ENCODE measurements at places on chromosomes 5 and 9.
A peak's percentile ranks its signal among the peaks of the same experiment; 100 is the strongest.

DNA sequence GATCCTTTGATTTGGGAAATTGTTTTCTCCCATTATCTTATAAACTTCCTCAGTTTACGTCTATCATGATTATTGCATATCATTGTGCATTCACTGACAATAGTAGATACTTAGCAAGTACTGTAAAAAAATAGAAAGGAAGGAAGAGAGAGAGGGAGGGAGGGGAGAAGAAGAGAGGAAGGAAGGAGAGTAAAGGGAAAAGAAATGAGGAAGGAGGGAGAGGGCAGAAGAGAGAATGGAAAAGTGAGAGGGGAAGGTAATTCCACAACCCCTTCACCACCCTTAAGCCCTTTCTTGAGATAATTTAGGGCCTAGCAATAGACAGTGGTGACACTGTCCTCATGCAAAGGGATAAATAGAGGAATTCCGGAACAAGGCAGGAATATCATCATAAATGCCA lies 64.4 kb downstream of the NFIB start:
- DNase-seq: no peak

DNA sequence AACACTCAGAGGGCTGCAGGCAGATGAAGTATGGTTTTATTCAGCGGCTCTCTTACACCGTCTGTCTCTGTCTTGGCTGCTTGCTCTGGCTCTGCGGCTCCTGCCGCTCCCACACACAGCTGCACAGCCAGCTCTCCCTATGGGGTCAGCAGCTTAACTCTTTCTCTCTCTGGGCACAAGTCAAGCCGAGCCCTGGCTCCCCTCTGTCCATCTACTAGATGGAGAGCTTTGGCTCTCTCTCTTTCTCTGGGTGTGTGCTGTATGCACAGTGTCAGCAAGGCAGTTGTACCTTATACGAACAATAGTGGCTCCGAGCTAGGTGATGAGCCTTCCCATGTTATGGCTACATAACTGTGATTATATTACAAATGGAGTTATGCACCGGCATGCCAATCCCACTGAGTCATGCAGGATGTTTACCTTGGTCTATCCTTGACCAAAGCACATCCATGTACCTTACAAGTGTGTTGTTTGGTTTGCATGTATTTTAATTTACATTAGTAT lies 19.3 kb upstream of the PPP2CA start:
- peak; percentile 73 for DNase-seq

GRCh38 chr9:114888607-114889006 lies 41.8 kb downstream of the TNFSF8 start:
- DNase-seq: no peak

DNA sequence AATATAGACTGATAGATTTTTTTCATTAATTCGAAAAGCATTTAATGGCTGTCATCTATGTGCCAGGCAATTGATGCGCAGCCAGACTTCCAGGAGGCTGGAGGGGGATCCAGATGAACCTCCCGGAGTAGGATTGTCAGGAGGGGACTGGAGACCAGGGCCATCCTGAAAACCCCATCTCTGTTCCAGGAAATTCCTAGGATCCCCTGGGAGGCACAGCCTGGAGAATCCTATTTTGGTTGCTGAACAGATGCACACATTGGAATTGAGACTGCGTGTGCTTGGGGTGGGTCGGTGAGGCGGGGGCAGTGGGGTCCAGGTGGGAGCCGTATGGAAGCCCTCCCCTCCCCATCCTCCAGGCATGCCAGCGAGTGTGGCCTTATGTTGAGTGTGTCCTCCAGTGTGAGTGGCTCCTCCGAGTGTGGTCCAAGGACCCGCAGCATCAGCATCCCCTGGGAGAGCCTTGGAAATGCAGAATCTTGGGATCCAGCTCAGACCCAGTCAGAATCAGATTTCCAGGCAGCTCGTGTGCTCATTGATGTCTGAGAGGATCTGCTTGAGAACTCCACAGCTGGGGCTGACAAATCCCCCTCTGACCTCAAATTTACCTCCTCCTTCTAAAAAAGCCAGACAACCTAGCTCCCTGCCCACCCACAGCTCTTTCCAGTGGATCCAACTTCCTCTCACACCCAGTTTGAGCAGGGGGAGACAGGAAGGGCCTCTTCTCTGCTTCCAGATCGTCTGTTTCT lies 38.7 kb downstream of the ROPN1L start:
- no peak for DNase-seq

- peak; percentile 35 for DNase-seq
Observed at GRCh38 chr5:155085282-155085989, 71.9 kb downstream of the KIF4B start.

- DNase-seq: no peak
Observed at GRCh38 chr5:42569953-42570548, 146.8 kb downstream of the GHR start.

DNA sequence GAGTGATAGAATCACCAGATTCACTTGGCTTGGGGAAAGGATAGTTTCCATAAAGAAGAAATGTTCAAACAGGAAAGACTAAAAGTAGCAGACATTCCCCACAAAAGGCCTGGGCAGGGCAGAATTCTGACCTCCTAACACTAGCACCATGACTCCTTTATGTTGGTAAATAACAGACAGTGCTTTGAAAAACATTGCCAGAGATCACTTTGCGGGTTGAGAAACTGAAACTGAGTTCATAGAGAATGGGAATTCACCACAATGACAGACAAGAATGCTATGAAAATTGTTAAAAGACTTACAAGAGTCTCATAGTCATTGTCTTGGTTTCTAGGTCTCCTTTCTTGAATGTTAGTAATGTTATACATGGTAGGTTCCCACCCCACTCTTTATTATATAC lies 172.5 kb upstream of the GLRA1 start:
- no peak for DNase-seq

DNA sequence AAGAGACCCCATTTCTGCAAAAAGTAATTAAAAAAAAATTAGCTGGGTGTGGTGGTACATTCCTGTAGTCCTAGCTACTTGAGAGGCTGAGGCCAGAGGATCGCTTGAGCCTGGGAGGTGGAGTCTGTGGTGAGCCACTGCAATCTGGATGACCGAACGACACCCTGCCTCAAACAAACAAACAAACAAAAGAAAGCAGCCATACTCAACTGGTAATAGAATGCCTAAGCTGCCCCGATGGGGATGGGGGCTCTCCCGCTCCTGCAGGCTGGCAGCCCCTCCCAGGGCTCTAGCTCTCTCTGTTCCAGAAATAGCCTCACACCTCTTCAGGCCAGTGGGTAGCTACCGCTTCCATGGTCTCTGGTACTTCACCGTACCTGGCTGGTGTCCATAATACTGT lies 241.8 kb downstream of the FANCC start:
- DNase-seq: no peak

- DNase-seq: no peak
Observed at GRCh38 chr5:82487131-82487530, 209.0 kb upstream of the RPS23 start.

DNA sequence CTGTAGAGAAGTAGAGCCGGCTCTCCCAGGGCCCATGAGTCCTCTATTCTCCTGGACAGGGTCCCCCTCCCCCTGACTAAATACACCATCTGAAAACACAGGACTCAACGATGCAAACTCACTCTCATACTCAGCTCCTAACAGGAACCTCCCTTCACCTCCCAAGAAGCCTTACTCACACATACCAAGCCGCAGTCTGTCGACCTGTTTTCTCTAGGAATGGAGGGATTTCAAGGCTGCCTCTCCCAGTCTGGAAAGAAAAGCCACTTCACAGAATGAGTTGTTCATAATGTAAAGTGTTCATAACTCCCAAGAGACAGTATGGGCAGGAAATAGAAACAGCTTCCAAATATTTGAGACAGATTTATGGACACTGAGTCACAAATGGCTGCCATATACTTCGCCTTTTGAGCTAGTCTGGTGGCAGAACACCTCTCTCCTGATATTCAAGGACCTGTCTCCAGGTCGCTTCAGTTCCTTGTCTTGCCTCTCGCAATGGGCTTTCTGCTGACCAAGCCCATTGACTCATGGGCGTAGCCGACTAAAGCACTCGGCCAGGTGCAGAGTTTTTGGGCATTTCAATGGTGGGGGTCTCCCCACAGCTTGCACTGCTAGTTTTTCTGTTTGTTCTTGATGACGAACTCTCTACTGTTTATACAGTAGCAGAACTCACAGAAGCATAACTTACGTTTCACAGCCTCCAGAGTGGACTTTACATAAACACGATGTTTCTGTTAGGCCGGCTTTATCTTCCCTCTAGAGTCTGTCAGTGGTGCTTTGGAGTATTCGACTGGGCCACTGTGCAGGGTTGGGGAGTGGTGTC lies 25.0 kb upstream of the IL17B start:
- peak; percentile 99 for DNase-seq

DNA sequence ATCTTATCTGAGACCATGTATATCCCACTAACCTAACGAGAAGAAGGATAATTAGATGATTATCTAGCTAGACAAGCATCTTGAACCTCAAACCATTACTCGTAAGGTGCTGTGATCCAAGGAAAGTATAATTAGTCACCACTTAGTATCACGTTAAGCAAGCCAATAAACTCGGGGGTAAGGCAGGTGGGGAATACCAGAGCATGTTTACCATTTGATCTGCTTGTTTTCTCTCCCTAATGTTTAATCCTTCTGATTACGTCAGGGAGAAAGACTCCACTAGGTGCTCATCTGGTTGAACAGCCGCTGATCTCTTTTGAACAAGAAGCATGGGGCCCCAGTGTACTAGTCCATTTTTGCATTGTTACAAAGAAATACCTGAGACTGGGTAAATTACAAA lies 69.9 kb upstream of the SLC1A1 start:
- DNase-seq: no peak

- DNase-seq: peak; percentile 73
Observed at GRCh38 chr9:84296146-84296843, 44.3 kb downstream of the SLC28A3 start.

GRCh38 chr5:160427607-160428006 lies 6.0 kb downstream of the PTTG1 start:
- no peak for DNase-seq

DNA sequence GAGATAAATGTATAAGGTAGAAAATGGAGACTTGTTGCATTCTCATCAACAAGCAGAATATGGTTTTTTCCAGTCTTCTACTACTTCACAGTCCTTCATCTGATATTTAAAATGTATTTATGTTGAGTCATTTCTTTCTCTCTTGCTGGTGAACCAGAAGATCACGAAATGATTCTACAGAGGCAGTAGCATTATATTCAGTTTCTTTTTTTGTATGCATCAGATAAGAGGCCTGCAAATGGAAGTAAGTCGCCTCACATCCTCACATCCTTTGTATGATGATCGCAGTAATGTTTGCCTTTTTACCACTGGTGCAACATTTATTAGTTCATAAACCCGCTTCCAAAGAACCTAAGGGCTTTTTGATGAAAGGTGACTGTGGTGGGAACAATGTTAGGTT lies 22.1 kb upstream of the IL13 start:
- no peak for DNase-seq

DNA sequence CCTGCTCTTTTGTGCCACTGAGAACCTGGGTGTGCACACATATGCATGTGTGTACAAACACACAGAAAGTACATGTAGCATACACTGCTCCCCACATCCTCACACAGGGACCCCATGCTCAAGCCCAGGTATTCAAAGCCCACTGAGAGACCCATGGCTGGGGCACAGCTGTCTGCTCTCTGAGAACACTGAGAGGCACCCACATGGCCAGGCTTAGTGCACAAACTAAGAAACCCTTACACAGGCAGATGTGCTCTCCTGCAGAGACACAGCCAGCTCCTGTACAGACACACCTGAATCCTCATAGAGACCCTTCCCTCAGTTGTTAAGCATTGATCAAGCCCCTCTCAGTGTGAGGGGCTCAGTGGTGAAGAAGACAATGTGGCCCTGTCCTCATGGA lies 92.5 kb downstream of the CACNA1B start:
- DNase-seq: no peak

GRCh38 chr9:119967867-119968535 lies 598.8 kb upstream of the BRINP1 start:
- DNase-seq: no peak

- DNase-seq: no peak
Observed at GRCh38 chr5:91156242-91156641, 226.9 kb downstream of the ARRDC3 start.

- no peak for DNase-seq
Observed at GRCh38 chr5:77924081-77924480, 147.9 kb upstream of the TBCA start.

- peak; percentile 86 for DNase-seq
Observed at GRCh38 chr9:16509997-16510396, 360.5 kb downstream of the BNC2 start.

- peak; percentile 92 for DNase-seq
Observed at GRCh38 chr5:40240111-40240510, 439.6 kb upstream of the PTGER4 start.

- peak; percentile 70 for DNase-seq
Observed at GRCh38 chr9:28808042-28808441, 1234.8 kb upstream of the C9orf72 start.

DNA sequence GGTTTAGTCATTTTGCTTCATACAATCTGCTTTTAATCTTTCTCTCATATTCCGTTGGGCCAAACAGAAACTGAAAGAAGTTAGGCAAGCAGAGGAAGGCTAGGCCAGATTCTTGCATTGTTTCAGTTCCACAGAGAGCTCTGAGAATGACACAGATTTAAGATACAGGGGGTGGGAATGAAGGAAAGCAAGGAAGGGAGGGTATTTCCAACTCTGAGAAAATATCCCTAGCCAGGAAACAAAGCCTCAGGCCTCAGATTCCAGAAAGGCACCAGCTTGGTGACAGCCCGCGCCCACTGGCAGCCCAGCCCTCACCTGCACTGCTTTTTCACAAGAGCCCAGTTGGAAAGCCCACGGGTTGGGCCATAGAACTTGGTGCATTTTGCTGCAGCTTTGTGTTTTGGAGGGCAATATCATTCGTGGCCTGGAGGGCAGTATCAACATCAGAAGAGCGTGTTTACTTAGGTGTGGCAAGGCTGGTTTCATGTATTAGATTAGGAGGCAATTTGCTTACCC lies 63.5 kb downstream of the ENC1 start:
- DNase-seq: peak; percentile 64

DNA sequence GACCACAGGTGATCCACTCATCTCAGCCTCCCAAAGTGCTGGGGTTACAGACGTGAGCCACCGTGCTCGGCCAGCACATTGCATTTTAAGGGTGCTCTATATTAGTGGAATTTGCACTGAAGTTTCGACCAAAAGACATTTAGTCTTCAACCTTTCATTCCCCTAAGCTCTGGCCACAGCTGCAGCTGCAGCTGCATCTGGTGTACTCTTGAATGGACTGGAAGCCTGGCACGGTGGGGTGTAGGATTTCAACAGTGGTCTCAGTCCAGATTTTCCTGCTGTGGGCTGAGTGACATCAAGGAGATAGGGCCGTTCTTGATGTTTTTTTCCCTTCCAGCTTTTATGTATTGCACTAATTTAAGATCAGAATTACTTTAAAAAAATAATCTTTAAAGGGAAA lies 255.2 kb downstream of the PDZD2 start:
- DNase-seq: no peak

- no peak for DNase-seq
Observed at GRCh38 chr5:116872986-116873385, 298.4 kb upstream of the SEMA6A start.
